ENCODE measurements at places on chromosomes 16 and 17. TPM values are rescaled to one million over a fixed set of nuclear protein-coding genes. Genes with fewer than 3 reads are reported as not detected.
A peak's percentile ranks its signal among the peaks of the same experiment; 100 is the strongest.

EPX gene
- total RNA-seq = not detected

KRTAP16-1 gene
- not detected for total RNA-seq

ZNF469 gene
- 1.0 TPM for total RNA-seq

ADORA2B gene
- total RNA-seq = 0.57 TPM

PPM1E gene
- total RNA-seq = 3.2 TPM

GDPD1 gene
- 3.3 TPM for total RNA-seq

CRYM gene
- 78.2 TPM for total RNA-seq

GRCh38 chr16:89506113-89506504 is 2.1 kb upstream of the SPG7 start:
- peak; percentile 43 for DNase-seq

DNA sequence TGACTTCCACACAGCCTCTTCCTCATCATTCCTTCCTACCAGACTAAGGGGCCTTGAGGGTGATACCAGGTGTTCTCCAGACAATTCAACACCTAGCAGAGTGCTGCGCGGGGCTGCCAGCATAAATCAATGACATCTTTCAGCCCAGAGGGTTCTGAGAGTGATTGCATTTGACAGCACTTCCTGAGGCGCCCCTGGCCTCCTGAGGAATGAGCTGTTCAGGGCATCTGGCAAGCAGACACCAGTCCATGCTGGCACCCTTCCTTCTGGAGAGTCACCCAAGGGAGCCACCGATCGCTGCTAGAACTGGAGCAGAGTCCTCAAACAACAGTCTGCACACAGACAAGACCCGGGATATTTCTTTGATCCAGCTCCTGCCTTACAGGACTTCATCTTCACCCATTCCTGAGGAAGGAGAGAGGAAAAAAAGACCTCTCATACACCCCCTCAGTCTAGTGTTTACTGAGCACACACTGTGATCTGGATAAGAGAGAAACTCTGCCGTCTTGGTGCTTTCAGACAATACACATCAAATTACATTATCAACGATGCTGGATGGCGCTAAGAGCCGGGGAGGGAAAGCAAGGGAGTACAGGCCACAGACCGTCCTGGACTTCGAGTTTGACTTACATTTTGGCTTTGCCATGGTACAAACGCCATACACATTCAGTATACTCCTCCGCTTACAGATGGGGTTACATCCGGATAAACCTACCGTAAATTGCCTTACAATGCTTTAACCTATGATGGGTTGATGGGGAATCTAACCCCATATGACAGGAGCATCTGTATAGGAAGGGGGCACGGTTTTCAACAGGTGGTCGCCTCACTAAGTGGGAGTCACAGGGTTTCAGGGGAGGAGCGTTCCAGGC is 23.0 kb downstream of the NPTX1 start:
- no peak for DNase-seq

- DNase-seq = no peak
Observed at GRCh38 chr16:81710596-81710995, 68.5 kb upstream of the PLCG2 start.

DNA sequence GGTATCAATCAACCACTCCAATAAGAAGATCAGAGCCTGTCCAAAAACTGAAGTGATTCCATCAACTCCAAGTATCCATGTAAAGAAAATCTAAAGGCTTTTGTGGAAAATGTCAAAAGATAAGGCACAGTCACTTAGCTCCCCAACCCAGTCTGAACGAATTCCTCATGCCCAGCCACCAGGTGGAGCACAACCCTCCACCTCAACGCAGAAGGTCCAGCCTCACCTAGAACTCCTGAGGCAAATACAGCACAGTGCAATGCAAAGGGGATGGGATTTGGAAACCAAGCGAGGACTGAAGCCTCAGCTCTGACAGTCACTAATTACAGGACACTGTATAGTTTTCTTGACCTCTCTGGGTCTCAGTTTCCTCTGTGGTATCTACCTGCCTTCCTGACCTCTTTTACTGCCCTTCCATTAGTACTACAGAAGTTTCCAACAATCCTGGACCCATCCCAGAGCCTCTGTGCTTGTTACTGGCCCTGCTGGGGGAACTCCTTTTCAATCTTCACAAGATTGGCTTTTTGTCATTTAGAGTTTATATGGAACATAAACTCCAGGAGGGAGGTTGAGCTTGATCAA is 2.0 kb downstream of the NCBP3 start:
- no peak for DNase-seq

DNA sequence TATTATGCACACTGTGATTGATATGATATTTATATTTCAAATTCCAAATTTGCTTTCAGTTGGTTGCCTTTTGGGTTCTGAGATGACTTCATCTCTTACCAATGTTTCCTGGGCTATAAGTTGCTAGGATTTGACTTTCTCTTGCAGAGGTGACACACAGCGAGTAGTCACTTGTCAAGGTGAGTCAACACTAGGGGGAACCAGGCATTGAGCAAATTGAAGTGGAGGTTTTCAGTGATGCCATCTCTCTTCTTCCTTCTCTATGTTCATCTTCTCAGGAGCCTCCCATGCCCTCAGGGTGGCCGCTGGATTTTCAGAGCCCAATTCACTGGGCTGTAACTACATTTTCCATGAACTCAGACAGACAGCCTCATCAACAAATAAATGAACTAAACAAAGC is 6.0 kb upstream of the CPD start:
- no peak for DNase-seq

DNA sequence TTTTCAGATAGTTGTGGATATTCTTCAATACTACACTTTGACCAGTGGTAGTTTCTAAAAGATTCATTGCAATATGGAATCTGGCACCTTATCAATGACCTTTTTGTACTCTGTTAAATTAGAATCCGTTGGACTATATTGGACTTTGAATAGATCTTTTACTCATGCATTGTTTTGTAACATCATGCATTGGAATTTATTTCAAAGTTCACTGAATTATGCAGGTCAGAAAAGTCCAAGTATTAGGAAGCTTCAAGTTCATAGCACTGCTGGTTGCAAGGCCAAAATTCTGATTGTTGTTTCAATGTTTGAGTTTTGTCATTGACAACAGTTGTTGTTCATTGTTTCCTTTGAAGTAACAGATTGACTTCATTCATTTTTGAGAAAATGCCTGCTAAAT is 7.9 kb upstream of the DHRS11 start:
- no peak for DNase-seq

DNA sequence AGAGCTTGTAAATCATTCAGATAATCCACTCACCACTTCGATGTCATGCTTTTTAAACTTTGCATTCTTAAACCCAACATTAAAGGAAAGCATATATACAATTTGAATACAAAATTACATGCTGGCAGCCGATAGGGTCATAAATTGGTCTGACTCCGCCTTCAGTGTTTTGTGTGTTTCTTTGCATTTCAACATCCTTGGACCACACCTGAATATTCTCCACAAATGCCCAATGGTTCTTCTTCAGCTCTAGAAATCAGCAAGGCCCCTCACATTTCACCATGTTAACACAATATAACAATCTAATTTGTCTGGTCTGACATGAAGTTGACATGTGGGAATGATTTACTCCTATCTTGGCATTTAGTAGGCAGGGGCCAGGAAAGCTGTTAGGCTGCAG is 17.1 kb downstream of the SETD6 start:
- no peak for DNase-seq

DNA sequence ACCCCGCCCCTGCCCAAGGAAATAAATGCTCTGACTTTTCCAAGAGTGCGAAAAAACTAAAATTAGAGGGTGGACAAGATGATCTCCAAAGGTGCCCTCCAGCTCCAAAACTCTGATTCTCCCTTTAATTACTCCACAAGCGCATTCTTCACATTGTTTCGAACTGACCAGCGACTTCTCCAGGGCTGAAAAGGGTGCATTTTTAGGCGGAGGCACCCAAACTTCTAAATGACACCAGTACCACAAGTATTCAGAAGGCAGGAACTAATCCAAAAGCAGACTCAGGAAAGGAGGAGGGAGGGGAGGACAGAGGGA is 750 bp downstream of the ZFHX3 start:
- no peak for DNase-seq

DNA sequence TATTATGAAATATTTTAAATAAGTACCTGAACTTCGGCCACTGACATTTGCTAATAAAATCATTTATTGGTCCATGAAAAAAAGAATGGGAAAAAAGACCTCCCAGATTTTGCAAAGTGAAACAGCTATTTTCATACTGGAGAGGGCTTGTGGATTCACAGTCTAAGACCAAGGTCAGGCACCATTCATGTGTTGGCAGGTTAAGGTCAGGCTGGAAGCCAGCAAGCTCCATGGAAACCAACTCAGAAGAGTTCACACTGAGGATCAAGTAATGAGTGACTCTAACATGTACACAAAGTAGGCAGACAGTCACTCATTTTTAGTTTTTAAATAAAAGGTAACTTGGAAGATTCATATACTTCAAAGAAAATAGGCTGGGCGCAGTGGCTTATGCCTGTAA is 3.4 kb downstream of the DNAJA2 start:
- peak; percentile 69 for DNase-seq

DNA sequence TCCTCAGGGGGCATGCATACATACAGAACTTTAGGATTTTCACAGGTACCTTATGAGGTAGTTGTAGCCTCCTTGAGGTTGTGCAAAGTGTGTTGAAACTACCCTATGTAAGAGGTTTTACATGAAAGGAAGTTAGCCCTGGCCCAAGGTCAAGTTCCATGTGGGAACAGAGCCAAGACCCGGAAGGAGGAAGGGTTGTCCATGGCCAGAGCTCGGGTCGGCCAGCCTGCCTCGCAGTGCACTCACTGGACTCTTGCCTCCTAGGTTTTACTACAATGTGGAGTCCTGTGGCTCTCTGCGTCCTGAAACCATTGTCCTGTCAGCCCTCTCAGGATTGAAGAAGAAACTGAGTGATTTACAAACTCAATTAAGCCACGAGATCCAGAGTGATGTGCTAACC is 8.2 kb downstream of the POLR2C start:
- peak; percentile 72 for DNase-seq

DNA sequence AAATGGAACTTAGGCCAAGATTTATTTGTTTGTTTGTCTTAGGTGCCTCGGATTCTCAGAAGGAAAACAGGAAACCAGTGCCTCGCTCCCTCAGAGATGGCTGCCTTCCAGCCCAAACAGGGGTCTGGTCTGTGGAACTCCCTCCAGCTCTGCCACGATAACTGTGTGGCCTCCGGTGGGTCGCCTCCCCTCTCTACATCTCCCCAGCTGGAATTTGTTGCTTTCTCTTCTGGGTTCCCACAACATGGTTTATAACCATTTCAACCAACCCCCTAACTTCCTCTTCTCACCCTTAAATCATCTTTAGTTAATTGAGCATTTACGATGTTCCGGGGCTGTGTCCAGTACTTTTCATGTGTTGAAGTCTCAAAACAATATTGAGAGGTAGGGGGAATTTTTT is 30.9 kb upstream of the PLLP start:
- DNase-seq = no peak

GRCh38 chr17:58277107-58277801 is 3.5 kb downstream of the MPO start:
- DNase-seq = no peak

DNA sequence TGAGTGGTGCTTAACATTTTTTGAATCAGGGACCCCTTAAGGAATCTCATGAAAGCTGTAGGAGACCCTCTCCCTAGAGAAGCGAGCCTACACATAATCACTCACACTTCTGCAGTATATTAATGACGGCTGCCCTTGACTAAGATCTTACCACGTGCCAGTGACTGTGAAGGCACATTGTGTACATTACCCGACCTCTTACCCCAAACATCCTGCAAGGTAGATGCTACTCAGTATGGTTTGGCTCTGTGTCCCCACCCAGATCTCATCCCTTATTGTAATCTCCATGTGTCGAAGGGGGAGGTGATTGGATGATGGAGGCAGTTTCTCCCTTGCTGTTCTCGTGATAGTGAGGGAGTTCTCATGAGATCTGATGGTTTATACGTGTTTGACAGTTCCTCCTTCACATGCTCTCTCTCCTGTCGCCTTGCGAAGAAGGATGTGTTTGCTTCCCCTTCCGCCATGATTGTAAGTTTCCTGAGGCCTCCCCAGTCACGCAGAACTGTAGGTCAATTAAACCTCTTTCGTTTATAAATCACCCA is 54.2 kb downstream of the RTN4RL1 start:
- no peak for DNase-seq

DNA sequence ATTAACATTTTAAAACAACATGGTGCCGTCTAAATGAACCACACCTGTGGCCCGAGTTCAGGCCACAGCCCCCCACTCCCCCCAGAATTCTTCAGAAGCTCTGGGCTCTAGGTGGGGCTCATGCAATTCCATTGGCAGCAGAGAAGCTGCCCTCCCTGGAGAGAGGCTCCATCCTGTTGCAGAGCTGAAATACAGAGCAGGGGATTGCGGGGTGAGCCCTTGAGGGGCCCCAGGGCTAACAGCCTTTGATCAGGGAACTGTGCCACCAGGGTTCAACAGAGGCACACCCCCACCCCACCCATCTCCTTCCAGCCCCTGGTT is 69.3 kb downstream of the ABR start:
- DNase-seq = no peak

- no peak for DNase-seq
Observed at GRCh38 chr16:66617010-66617434, 12.5 kb downstream of the CMTM3 start.
